LoVo (cell line): ENCODE measurements at places on chromosomes 3 and 15.

GRCh38 chr15:64153480-64154367 lies 2.2 kb downstream of the SNX22 start:
- DNase-seq = peak; percentile 87

- DNase-seq = no peak
Observed at GRCh38 chr3:71469138-71469435, 114.4 kb downstream of the FOXP1 start.

DNA sequence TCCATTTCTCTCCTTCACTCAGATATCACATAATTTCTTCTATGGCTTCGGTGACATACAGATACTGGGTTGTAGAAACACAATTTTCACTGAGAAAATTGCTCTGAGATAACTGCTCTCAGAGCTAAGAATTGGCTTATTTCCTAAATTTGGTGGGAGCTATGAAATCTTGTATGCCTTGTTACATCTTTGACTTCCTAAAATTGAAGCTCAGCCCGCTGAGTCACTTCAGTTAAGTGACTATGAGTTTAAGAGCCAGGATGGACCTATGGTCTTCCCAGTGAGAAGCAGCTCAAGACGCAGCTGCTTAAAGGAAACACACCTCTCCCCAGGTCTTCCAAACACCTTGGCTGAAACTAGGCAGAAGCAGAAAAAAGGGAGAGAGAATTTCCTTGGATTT lies 56.4 kb downstream of the EFHB start:
- no peak for DNase-seq

GRCh38 chr3:48504051-48504946 lies at the start of gene SHISA5:
Gene SHISA5, minus strand, starts transcription at chr3:48504174. Its CDS starts 80 bp downstream, at chr3:48504094.
- DNase-seq = peak; percentile 61

DNA sequence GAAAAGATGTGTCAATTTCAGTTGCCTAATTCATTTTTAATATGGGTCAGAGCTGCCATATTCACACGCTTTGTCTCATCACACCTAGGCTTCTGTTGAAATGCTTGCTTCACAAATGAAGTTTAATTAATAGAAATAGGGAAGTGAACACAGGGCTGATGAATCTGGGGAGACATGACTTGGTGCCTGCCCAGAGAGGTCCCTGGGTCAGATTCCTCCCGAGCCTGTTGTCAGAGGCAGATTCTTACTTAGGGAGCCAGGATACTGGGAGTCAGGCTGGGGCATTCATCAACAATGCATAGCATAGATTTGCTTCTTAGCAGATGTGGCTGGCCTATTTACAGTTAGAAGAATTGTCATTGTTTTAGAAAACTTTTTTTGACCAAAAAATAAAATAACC lies 90.6 kb downstream of the CACNA1D start:
- no peak for DNase-seq

GRCh38 chr15:64772488-64772887 lies 2.9 kb downstream of the RBPMS2 start:
- DNase-seq = no peak

DNA sequence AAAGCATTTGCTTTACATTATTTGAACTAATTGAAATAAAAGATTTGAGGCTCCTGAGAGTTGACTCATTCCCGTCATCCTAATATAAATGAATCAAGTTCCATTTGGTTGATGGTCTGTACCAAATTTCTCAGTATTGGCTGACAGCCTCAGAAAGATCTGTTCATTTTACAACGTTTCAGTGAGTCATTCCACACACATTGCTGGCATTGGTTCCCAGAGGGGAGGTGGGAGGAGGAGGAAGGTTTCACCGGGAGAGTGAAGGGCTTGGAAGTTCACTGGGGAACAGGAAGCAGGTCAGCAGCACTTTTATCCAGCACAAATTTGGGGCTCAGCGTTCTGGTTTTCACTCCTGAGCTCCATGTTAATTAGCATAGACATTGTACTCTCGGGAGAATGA lies 176.7 kb upstream of the CADPS start:
- no peak for DNase-seq
